ENCODE measurements at places on chromosomes 13 and 19.

- no peak for DNase-seq
Observed at GRCh38 chr19:4728871-4729270, 5.2 kb upstream of the DPP9 start.

DNA sequence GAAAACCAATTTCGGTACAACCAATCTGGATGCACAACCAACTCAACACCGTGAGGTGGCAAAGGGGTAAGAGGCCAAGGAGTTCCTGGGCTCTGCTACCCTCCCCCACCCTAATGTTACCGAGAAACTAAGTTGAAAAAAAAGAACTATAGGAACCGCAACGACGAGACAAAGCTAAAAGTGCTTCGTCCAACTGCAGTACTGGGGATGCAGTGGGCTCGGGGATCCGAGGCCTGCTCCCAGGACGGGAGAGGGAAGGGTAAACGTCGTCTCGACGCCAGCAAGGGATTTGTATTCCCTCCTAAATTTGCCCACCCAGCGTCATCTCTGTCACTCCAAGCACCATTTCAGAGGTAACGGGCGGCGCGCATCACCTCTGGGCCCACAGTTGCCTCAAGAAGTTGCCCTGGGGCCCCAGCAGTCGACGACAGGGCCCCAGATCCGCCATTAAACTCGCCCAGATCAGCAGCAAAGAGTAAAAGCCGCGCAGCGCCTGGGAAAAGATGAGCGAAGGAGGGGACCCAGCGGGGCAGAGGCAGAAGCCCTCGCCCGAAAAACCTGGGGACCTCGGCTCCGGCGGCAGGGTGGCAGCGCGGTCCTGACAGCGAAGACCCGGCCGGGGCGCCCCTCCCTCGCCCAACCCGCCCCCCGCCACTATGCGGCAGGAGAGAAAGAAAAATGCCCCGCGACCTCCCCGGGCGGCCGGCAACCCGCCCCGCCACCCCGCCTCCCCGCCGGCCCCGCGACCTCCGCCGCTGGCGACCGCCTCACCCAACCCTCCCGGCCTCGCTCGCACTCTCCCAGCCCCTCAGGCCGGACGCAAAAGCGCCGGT is 752 bp downstream of the ZMYM5 start:
- peak; percentile 17 for DNase-seq

DNA sequence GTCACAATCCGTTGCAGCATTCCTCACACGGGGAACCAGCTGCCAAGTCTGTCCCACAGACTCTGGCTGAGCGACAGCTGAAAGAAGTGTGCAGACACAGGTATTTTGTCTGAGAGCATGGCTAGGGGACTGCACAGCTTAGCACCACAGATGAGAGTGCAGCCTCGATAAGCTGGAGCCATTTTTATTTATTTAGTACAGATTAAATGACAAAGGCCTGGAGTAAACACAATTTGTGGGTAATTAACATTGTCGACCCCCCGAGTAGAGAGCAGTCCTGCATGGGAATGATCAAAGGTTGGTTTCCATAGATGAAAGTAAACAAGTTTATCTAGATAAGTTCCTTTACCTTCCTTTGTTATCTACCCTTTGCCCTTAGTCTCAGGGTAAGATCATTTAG is 836.2 kb downstream of the DACH1 start:
- no peak for DNase-seq

- DNase-seq = no peak
Observed at GRCh38 chr19:6220385-6221191, 59.2 kb downstream of the MLLT1 start.

GRCh38 chr19:2512523-2513431 is 36.9 kb downstream of the GADD45B start:
- DNase-seq = no peak

DNA sequence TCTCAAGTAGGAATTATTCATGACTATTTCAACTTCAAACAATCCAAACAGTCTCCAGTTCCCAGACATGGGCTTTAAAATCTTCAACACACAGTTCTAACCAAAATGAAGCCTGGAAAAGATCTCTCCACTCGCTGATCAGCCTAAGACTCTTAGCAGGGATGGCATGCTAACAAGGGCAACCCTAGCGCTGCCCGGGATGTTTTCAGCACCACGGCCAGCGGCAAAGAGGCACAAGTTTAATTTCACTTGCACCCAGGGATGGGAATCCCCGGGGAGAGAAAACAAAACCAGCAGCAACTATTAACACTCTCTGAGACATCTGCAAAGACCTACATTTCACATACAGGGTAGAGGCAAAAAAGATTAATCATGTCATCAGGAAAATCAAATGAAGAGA is 43.0 kb downstream of the CACNA1A start:
- no peak for DNase-seq

GRCh38 chr19:4676955-4677731 is 7.0 kb upstream of the MYDGF start:
- no peak for DNase-seq

DNA sequence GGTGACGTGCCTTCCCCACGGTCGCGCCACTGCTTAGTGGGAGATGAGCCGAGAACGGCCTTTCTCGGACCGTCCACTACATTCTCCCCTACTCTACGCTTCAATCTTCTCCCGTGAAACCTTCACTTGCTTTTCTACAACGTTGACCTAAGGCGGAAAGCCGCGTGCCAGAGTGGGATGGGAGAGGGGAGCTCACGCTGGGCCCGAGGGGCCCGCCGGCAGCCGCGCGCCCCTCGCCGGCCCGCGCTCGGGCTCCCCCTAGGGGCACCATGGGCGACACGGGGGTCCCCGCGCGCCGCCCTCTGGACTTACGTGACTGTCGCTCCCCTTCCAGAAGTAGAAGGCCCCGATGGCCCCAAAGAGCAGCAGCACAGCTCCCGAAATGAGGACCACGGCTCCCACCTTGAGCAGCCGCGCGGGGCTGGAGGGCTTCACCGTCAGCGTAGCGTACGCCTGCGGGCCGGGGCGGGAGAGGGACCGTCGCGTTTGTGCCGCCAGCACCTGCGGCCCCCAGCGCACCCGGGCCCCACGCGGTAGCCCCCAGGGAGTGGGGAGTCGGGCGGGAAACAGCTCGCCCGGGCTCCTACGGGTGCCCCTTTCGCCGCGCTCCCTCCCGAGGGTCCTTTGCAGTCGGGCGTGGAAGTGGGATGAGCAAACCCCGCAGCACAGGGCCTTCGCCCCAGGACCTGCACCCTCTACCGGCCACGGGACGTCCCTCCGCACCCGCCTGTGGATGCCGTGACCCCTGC is 727 bp downstream of the CNMD start:
- no peak for DNase-seq

GRCh38 chr19:12783849-12784393 is 7.4 kb upstream of the JUNB start:
- no peak for DNase-seq

- no peak for DNase-seq
Observed at GRCh38 chr13:20847296-20847695, 55.2 kb downstream of the XPO4 start.

DNA sequence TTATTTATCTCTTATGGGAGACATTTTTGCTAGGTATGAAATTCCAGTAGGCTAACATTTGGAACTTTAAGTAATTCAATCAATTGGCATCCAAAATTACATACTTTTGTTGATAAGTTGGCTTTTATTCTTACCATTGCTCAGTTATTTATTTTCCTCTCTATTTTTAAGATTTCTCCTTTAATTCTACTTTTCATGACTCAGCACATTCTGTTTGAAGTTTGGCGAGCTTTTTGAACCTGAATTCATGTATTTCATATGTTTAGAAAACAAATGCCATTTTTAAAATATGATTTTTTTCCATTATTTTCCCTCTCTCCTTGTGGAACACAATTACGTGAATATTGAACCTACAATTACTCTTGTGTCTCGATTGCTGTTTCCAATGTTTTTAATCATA is 2896.3 kb upstream of the PCDH20 start:
- DNase-seq = no peak

DNA sequence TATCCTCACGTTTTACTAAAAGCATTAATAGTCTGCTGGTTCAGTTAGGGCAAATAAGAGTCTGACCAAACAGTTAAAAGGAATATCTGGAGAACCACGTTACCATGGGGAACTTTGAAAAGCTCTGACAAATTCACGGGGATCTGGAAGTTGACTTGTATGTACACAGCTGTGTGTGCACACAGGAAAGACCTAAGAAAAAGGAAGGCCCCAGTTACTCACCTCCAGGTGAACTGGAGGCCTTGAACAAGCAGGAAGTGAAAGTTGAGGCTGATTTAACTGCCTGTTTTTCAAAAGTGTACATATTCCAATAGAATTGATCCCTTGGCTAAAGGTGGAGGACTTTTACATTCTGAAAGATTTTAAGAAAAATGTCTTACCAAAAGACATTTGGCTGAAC is 1891.6 kb upstream of the PCDH20 start:
- DNase-seq = no peak

DNA sequence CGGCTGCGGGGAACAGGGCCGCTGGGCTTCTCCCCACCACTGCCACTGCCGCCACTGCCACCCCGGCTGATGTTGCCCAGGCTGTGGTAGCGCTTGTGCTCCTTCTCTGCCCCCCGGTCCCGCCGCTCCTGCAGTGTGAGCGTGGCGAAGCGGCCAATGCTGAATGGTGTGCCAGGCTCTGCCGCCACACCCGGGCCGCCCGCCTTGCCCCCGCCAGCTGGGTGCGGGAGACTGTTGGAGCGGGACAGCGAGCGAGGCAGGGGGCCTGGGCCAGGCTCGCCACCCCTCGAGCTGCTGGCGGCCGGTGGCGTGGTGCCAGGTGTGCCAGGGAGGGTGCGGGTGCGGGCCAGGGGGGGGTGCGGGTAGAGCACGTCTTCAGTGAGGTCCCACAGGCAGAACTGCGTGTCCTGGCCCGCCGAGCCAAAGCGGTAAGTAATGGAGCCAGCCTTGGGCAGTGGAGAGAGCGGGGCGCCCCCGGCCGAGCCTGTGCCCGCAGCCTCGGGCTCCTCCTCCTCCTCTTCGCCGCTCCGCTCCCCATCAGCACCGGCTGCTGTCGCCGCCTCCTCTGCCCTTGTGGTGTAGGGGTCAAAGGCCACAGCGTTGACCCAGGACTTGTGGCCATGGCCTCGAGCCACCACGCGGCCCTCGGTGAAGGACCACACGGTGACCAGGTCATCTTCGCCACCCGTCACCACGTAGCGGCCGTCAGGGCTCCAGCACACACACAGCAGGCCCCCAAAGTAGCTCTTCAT is 3.7 kb upstream of the DMPK start:
- no peak for DNase-seq

GRCh38 chr19:3537101-3537437 is 1.9 kb upstream of the TEKTIP1 start:
- no peak for DNase-seq

- DNase-seq = no peak
Observed at GRCh38 chr13:33264620-33264978, 21.0 kb downstream of the STARD13 start.

DNA sequence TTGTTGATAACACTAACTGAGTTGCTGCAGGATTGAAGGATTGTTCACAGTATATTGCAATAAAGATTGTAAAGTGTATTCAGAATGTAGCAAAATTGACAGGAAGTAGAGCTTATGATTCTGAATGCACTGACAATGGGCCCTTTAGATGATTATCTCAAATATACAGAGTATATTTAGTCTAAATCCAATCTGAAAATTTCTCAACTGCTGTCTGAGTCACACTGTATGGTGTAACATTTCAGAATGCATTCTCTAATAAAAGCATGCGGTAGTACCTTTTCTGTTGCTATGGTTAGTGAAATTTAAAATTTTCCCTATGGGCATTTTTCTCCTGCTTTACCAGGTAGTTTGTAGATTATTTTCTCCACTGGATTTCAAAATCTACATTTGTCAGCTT is 365.2 kb downstream of the PCDH17 start:
- no peak for DNase-seq

DNA sequence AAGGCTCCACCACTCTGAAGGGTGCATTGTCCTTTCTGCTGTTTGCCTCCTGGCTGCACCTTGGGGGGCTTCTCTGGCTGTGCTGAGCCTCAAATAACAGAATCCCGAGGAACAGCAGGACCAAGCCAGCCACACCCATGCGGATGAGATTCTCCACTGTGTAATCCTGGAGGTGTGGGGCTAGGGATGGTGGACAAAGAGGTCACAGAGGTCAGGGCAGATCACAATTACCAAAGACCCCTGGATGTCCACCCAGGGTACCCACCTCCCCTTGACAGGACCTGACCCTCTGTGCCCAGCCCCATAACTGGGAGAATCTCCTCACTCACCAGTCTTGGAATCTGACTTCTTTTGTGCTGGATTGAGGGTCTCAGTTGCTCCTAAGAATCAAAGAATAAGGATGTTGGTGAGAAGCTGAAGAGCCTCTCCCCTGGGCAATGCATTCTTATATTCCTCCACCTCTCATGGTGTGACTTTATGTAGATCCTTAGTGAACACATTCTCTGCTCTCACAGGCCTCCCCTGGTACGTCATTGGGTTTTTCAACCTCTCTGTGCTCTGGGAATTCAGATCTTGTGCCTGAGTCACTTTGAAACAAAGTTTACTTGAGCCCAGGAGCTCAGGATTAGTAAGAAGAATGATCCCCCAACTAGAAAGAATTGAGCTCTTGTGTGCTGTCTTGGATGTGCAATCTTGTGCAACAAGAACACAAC is 5.2 kb downstream of the LILRA4 start:
- no peak for DNase-seq

DNA sequence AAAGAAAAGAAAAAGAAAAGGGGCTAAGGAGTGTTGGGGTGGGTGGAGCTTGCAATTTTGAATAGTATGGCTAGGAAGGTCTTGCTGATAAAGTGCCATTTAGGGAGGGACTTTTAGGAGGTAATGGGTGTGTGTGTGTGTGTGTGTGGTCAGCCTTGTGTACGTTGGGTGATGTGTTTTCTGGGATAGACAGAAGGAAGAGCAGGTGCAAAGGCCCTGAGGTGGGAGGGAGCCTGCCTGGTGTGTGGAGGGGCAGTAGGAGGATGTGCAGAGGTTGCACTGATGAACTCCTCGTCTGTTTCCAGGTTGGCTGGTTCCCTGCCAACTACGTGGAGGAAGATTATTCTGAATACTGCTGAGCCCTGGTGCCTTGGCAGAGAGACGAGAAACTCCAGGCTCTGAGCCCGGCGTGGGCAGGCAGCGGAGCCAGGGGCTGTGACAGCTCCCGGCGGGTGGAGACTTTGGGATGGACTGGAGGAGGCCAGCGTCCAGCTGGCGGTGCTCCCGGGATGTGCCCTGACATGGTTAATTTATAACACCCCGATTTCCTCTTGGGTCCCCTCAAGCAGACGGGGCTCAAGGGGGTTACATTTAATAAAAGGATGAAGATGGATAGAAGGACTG is 30.5 kb upstream of the ADGRE1 start:
- DNase-seq = no peak

- DNase-seq = peak; percentile 57
Observed at GRCh38 chr19:49533551-49534488, 6.0 kb downstream of the RCN3 start.
